ENCODE measurements at places on chromosomes 7 and 10.
A peak's percentile ranks its signal among the peaks of the same experiment; 100 is the strongest.

DNA sequence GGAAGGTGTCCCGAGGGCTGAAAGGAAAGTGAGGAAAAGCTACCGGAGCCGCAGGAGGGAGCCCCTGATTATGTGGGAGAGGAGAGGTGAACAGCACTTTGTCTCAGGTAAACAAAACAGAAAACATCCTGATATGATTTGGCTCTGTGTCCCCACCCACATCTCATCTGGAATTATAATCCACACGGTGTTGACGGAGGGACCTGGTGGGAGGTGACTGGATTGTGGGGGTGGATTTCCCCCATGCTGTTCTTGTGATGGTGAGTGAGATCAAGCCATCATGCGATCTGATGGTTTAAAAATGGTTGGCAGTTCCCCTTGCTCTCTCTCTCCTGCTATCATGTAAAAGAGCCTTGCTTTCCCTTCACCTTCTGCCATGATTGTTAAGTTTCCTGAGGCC, 3.0 kb downstream of the POLD2 start:
- no peak for DNase-seq

DNA sequence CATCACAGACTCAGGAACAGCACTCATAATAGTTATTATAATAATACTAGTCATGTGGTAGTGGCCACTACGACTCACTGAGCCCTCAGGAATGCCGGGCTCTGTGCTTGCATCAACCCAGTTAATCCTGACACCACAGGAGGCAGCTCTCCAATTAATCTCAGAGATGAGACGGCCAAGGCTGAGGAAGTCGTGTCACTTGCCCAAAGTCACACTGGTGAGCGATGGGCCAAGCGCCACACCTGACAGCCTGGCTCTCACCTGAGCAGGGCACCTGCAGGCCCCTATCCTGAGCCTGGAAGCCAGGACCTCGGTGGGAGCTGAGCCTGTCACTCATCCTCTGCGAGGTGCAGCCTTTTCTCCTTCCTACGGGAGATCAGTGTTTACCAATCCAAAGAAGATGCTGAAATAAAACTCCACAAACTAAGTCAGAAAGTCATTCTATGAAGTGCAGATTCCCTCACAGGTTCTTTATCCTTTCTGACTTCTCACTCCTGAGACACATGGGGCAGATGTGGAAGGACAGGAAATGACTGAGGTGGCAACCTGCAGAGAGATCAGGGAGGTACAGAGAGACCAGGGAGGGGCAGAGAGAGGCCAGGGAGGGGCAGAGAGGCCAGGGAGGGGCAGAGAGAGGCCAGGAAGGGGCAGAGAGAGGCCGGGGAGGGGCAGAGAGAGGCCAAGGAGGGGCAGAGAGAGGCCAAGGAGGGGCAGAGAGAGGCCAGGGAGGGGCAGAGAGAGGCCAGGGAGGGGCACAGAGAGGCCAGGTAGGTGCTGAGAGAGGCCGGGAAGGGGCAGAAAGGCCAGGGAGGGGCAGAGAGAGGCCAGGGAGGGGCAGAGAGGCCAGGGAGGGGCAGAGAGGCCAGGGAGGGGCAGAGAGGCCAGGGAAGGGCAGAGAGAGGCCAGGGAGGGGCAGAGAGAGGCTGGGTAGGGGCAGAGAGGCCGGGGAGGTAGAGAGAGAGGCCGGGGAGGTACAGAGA, 38.5 kb downstream of the VIPR2 start:
- no peak for DNase-seq

- peak; percentile 38 for DNase-seq
These were observed 50.6 kb upstream of the STEAP4 start for GRCh38 chr7:88357294-88357693.

GRCh38 chr7:26182283-26182682, 18.3 kb downstream of the HNRNPA2B1 start:
- no peak for DNase-seq

DNA sequence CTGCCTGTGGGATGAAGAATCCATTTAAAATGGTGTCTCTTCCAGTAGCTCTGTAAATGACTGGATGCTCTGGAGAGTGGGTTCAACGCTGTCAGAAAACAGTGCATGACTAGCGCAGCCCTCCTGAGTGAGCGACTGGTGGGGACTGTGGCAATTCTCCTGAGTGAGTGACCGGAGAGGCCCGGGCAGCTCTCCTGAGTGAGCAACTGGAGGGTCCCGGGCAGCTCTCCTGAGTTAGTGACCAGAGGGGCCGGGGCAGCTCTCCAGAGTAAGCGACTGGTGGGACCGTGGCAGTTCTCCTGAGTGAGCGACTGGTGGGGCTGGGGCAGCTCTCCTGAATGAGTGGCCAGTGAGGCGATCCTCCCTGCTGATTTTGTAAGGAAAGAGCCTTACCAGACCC, 85.5 kb downstream of the WDR37 start:
- no peak for DNase-seq

DNA sequence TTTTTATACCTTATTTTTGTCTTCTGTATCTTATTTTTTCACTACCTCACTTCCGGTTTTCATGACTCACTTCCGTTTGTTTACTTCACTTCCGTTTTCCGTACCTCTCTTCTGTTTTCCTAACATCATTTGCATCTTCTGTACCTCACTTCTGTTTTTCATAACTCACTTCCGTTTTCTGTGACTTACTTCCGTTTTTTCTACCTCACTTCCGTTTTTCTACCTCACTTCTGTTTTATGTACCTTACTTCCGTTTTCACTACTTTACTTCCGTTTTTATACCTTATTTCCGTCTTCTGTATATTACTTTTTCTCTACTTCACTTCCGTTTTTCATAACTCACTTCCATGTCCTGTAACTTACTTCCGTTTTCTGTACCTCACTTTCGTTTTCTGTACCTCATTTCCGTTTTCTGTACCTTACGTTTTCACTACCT, 492.5 kb upstream of the AKR1E2 start:
- DNase-seq: no peak

- DNase-seq: no peak
These were observed 15.8 kb downstream of the PLAC9 start for GRCh38 chr10:80148166-80148805.

DNA sequence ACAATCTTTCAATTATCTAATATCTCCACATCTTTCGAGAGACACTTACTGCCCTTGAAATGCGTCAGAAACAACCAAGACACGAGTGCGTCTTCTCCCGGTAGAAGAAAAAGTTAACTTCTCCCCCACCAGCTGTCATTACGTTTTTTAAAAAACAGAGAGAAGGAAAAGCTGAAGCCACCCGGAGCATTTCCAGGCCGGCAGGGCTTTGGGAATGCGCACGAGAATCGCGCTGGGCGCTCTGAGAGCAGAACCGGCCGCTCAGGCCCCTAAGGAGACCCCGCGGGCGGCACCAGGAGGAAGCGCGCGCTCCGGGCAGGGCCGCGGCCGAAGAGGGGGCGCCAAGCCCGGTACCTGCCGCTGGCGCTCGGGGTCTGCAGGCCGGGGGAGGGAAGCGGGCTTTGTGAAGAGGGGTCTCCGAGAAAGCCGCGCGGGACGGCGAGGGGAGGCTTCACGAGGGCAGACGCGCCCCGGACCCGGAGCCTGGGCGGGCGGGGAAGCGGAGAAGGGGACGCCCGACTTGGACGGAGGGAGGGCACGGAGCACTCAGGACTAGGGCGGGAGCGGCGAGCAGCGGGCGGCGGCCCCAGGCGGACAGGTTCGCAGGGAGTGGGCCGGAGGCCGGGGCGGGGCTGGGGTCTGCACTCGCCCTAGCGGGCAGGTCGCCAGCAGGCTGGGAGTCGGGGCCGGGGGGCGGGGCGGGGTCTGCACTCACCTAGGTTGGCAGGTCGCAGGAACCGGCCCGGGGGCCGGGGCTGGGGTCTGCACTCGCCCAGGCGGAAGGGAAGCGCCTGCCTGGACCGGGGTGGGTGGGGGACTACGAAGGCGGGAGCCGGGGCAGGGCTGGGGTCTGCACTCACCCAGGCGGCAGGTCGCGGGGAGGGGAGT, 932 bp downstream of the ESYT2 start:
- peak; percentile 58 for DNase-seq

GRCh38 chr7:47504551-47505311, 77.2 kb downstream of the TNS3 start:
- no peak for DNase-seq

GRCh38 chr7:70533614-70534013, 598.3 kb upstream of the GALNT17 start:
- no peak for DNase-seq

DNA sequence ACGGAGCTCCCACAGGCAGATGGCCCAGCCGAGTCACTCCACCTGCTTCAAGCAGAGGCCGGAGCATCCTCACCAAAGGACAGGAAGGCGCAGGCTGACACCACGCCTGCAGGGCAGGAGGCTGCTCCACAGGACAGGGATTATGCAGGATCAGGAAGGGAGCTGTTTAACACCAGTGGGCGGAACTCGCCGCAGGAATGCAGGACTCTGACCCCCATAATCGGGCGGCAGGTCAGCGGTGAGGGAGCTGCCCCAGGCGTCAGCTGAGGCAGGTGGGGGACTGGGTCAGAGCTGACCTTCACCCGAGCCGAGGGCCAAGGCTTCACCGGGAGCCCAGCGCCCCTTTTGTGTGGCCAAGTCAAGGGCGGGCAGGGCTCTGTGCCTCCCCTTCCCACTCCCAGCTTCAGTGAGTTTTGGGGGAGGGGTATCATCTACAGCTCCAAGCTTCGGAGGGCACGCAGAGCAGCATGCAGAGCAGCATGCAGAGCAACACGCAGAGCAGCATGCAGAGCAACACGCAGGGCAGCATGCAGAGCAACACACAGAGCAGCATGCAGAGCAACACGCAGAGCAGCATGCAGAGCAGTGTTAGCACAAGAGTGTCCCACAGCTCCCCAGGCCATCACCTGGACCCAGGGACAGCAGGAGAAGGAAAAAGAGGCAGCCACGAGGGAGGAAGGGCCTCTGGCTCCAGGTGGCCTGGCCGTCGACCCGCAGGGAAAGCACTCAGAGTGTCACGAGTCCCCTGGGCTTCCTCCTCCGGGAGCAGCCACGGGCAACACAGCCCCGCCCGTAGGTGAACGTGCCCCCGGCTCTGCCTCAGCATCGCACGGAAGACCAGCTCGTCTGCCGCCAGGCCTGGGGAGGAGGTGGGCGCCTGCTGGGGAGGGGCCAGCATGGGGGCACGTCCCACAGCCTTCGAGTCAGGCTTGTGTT, 151.7 kb upstream of the PPP2R2D start:
- no peak for DNase-seq

DNA sequence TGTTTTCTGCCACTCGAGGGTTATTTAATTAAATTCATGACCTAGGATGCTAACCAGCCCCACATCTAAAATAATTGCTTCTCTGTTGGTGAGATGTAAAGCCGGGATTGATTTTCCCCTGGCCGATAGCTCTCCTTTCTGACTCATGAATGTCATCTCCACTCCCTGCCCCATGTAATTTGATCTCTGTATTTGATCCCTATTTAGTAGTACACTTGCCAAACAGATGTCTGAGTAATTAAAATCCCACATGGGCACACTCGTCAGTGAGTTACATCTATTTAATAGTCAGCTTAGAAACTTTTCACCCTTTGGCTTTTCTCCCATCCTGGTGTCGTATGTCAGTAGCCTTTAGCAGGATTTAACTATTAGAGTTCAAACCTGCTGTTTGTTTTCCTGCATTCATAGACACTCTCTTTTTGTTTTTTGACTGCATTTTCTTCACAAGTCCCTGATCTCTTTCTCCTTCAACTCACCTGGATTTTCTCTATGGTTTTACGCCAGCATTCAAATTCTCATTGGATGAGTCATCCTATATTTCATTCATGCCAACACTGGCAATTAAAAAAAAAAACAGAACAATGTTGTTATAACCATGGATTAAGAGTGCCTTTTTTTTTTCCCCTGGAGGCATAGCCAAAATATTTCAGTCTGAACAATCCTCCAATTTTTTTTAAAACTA, 82.7 kb downstream of the SPAG6 start:
- peak; percentile 77 for DNase-seq

DNA sequence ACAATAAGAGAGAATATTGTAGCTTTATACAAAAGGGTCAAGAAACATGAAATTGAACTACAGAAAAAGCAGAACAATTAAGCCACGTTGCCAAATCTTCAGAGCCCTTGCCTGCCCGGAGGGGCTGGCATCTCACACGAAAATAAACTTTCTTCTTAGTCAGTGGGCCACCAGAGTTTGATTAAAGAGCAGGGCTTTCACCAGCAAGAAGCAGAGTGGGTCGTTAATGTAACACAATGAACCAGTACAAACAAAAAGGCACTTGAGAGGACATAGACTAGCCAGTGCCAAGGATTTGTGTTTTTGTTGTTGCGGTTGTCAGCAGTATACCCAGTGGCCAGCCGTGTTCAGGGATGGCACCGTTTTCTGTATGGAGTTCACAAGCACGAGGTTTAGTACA, 155.4 kb downstream of the NRP1 start:
- DNase-seq: no peak

- no peak for DNase-seq
These were observed 716.0 kb downstream of the XPNPEP1 start for GRCh38 chr10:109207361-109207760.

- DNase-seq: no peak
These were observed 924.5 kb upstream of the MBL2 start for GRCh38 chr10:53697038-53697437.

GRCh38 chr7:116806046-116806944, 56.1 kb upstream of the CAPZA2 start:
- peak; percentile 86 for DNase-seq

DNA sequence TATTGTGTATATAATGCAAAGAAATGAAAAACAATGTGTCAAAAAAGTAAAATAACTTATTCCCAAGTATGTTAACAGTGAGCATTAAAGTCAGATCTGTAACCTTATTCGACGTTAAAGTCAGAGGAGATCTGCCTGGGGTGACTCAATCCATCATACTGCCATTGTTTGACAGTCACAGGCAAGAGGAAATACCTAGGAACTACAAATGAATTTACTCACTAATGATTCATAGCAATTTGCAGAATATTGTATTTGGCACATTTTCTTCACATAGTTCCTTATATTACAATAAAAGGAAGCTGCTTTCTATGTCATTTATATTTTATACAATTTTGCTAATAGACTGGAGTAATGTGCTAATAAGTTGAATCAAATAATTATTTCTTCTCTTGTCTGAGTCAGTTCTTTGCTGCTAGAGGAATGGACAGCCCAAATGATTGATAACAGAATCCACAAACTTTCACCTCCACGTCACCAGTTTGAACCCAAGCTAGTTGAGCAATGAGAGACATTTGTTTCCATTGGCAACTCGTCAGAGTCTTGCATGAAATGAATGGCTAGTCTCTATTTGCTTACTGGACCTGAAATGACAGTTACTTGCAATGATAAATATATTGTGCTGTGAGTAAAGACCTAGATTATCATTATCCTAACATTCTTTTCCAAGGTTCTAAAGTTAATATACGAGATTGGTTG, 48.5 kb upstream of the TMEM106B start:
- peak; percentile 83 for DNase-seq

GRCh38 chr10:127990846-127991542, 84.1 kb downstream of the PTPRE start:
- DNase-seq: peak; percentile 95

GRCh38 chr7:4706384-4707216, 24.5 kb downstream of the FOXK1 start:
- peak; percentile 85 for DNase-seq

DNA sequence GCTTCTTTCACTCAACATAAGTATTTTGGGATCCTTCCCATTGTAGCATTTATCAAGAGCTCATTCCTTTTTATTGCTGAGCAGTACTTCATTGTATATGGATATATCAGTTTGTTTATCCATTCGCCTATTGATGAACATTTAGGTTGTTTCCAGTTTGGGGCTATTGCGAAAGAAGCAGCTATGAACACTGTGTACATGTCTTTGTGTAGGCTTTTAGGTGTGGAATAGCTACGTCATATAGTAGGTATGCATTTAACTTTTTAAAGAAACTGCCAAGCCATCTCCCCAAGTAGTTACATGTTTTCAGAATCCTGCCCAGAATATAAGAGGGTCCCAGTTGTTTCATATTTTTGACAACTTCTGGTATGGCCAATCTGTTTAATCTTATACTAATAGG, 468.1 kb downstream of the IPMK start:
- DNase-seq: no peak
